ENCODE measurements at places on chromosomes 6 and 20.

GRCh38 chr6:21769405-21769861 is 175.9 kb downstream of the SOX4 start:
- no peak for DNase-seq

DNA sequence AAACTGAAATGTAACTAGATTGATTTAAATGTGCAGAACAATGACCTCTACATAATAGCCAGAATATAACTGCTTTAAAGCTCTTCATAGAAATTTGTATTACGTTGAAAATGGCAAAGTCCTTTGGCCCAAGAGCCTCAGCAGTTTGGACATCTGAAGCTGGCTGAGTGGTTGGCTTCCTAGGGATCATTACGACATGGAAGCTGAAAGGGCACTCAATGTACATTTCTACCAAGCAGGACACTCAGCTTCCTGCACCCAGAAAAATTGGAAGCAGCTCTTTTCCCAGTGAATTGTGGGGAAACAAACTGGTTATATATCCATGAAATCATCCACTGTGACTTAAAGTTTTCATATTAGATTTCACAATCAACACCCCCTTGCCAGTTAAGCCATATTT is 40.2 kb upstream of the TNFRSF21 start:
- DNase-seq = no peak

- no peak for DNase-seq
These were observed 14.1 kb upstream of the TFAP2D start for GRCh38 chr6:50699051-50699775.

DNA sequence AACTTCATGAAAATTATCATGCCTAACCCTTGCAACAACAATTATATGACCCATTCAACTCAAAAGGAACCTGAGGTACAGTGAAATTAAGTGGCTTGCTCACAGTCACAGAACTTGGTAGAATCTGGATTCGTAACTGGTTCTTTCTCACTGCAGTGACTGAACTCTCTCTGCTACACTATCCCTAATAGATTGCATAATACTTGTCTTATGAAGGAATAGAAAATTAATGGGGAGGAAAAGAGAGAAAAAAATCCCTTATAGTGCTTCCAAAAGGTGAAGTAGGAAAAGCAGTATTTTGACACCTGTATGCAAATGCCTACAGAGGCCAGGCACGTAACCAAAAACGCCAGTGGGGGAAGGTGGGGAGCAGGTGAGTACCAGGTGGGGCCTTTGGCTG is 186.6 kb downstream of the LY86 start:
- no peak for DNase-seq

- no peak for DNase-seq
These were observed 3.9 kb upstream of the SYS1 start for GRCh38 chr20:45359069-45359405.

GRCh38 chr6:113457198-113457597 is 399.9 kb upstream of the MARCKS start:
- no peak for DNase-seq

GRCh38 chr6:47407300-47408281 is 70.0 kb upstream of the CD2AP start:
- DNase-seq = no peak

DNA sequence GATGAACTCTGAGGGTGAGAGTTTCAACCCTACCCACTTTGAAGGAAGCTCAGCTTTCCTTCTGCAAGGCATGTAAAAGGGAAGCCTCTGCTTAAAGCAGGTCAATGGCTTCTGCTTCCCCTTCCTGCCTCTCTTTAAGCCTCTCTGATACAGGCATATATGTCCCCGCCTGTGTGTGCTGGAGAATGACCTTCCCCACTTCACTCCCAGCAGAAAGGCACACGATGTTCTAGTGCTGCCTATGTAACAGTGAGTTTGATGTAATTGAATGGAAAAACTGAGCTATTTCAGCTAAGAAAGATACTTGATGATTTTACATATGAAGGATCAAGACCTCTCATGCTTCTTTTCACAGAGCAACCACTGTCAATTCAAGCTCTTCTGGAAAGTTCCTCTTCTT is 632.2 kb downstream of the HACE1 start:
- DNase-seq = no peak

GRCh38 chr20:53208110-53208832 is 236.1 kb downstream of the TSHZ2 start:
- DNase-seq = peak; percentile 24

- no peak for DNase-seq
These were observed 72.1 kb downstream of the NKAIN2 start for GRCh38 chr6:123875784-123876183.

- DNase-seq = no peak
These were observed 52.2 kb downstream of the MRPL14 start for GRCh38 chr6:44074813-44075646.

GRCh38 chr20:2815242-2815900 is 584 bp downstream of the C20orf141 start:
- DNase-seq = no peak

DNA sequence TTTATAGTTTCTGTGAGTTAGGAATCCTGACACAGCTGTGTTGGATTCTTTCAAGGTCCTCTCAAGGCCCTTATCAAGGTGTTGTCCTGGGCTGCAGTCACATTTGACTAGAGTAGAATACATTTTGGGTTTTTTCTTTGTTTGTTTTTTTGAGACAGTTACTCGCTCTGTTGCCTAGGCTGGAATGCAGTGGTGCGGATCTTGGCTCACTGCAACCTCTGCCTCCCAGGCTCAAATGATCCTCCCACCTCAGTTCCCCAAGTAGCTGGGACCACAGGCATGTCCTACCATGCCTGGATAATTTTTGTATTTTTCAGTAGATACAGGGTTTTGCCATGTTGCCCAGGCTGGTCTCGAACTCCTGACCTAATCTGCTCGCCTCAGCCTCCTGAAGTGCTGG is 15.7 kb downstream of the NFYA start:
- no peak for DNase-seq

DNA sequence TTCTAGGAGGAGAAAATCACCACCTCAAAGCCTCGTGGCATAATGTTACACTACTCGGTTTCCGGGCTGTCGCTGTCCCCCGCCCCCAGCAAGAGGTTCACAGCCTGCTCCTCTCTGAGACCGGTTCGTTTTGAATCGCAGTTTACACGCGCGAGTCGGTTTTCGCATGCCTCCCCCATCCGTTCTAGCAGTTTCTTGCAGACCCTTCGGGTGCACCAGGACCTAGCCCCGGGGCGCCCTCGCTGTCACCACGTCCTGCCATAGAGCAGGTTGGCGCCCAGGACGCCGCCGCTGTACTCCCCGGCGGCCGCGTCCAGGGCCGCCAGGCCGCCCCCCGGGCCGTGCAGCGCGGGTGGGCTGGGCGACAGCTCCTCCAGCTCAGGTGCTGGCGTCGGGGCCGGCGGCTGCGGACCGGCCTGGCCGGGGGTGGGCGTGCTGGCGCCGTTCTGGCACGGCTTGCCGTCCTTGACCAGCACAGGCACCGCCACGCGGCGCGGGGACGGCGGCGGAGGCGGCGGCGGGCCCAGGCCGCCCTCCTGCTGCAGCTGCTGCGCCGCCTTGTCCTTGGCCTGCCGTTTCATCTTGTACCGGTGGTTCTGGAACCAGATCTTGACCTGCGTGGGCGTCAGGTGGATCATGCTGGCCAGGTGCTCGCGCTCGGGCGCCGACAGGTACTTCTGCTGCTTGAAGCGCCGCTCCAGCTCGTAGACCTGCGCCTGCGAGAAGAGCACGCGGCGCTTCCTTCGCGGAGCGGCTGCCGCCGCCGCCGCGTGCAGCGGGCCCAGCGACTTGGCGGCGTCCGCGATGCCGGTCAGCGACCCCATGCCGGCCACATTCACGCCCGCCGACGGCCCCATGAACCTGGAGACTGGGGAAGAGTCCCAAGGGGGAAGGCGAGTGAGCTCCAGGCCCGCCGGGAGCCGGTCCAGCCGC is 1.4 kb downstream of the NKX2-4 start:
- DNase-seq = no peak

DNA sequence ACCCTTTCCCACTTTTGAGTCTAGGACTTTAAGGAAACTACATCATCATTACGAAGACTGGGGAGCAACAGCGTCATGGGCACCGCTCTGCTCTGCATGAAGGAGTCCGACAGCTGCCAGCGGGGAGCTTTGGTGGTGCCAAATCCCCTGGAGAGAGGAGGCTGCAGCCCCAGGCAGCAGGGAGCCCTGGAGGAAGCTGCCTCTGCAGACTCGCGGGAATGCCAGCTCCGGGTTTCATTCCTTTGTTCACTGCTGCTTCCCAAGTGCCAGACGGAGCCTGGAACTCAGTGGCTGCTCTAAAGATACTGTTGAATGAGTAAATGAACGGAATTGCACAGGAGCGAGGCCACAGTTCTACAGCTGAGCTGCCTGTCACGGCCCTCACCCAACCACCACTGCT is 196.5 kb upstream of the THBS2 start:
- no peak for DNase-seq

- DNase-seq = no peak
These were observed 50.0 kb downstream of the CNKSR3 start for GRCh38 chr6:154460306-154461071.

GRCh38 chr20:13139459-13140150 is 81.5 kb upstream of the ISM1 start:
- DNase-seq = no peak

DNA sequence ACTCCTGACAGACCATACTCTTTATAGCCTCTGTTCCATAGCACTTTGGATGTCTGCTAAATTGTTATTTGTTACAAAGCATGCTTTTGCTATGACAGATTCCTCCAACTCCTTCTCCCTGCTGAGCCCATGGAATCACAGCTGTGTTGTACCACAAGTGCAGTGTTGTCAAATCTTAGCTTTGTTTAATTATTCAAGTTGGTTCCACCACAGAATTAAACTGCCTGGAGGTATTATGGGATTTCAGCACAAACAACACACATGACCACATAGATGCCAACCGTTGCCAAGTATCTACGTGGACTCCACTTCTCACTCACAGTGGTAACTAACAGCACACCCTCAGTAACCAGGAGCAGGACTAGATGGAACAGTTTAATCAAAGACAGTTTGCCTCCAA is 32.7 kb upstream of the MARCKS start:
- DNase-seq = no peak

GRCh38 chr20:62210496-62210855 is 9.6 kb downstream of the HRH3 start:
- DNase-seq = no peak

DNA sequence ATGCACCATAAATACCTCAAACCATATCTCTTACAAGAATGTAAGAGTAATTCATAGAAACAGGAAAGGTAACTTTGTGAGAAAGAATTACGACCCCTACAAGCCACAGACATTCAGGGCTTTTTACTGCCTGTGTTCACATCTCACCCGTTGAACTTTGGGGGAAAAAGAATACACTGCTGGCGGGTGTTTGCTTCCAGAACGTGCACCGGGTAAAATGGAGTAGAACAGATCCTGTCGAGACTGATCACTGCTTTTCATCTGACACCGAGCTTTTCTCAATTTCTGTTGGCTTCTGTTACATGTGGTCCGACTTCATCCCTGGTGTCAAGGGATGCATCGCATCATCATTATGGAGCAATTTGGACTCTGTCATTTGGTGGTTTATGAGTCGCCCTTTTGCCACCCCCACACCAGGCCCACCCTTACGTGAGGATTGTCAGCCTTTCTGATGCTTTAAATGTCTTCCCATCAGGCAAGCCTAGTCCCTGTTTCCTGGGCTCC is 219.2 kb upstream of the ZFP64 start:
- DNase-seq = no peak

DNA sequence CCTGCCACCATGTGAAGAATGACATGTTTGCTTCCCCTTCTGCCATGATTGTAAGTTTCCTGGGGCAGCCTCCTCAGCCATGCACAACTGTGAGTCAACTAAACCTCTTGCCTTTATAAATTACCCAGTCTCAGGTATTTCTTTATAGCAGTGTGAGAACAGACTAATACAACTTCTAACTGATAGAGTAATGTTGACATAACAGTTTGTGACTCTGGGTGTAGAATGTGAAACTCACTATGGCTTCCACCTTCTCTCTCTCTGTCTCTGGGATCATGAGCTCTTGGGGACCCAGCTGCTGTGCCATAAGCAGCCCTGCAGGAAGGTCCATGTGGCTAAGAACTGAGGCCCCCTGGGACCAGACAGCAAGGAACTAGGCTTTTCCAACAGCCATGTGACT is 3.5 kb upstream of the HLA-G start:
- DNase-seq = no peak

DNA sequence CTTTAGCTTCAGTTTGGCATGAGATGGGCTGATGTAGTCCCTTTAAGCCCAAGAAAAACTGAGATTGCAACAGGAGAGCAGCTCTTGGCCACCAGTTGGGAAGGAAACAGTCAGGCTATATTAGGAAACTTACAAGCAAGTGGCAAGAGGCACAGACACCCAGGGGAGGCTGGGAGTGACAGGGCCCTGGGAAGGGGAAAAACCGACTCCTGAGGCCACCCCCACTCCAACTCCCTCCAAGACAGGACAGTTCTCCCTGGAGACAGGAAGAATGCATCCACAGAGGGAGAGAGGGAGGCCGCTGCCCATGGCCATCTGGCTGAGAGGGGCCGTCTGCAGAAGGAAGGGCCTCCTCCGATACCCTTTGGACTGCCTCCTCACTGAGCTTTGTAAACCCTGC is 20.5 kb downstream of the JPH2 start:
- no peak for DNase-seq

DNA sequence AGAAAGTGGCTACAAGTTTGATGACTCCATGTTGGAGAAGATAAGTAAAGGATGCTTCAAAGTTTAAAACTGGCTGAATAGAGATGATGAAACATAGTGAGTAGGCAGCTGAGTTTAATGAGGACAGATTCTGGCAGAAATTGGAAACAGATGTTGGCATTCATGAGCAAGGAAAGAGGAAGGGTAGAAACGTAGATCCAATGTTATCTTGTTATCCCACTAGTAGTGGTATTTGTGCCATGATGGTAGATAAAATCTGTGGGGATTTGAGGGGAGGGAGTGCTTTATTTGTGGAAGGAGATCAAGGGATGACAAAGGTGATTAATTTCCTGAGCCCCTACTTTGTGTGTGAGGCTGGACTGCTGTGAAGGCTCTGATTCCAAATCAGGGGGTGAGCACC is 69.5 kb downstream of the MRAP2 start:
- no peak for DNase-seq

DNA sequence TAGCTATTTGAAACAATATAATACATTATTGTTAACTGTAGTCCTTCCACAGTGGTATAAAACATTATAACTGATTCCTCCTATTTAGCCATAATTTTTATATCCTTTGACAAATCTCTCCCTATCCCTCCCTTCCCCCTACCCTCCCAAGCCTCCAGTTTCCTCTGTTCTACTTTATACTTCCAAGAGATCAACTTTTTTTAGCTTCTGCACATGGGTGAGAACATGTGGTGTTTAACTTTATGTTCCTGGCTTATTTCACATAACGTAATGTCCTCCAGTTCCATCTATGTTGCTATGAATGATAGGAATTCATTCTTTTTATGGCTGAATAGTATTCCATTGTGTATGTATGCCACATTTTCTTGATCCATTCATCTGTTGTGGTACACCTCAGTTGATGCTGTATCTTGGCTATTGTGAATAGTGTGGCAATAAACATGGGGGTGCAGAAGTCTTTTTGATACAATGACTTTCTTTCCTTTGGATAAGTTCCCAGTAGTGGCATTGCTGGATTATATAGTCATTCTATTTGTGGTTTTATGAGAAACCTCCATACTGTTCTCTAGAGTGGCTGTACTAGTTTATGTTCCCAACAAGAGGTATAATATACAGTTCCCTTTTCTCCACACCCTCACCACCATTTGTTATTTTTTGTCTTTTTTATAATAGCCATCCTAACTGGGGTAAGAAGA is 205.0 kb downstream of the KCNQ5 start:
- DNase-seq = no peak

All from hematopoietic multipotent progenitor cell treated with erythropoietin and hydrocortisone succinate and interleukin-3 and kit ligand, for 4 days (in vitro differentiated cells).